ENCODE measurements at places on chromosomes 11 and 22.

GRCh38 chr22:38618682-38619081 is 37.5 kb downstream of the FAM227A start:
- no peak for DNase-seq

- no peak for DNase-seq
Observed at GRCh38 chr11:13290221-13290980, 12.8 kb downstream of the BMAL1 start.

DNA sequence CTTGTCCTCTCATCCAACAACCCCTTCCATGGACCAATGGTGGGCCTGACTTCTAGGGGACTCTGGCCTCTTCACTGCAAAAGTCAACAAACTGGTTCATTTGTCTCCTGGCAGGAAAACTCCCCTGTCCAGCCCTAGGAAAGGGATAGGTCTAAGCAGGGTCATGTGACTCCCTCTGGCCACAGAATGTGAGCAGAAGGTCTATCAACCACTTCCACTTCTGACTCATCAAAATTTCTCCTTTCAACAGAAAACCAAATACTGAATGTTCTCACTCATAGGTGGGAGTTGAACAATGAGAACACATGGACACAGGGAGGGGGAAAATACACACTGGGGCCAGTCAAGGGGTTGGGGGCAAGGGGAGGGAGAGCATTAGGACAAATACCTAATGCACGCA is 1.3 kb upstream of the ISX start:
- no peak for DNase-seq

DNA sequence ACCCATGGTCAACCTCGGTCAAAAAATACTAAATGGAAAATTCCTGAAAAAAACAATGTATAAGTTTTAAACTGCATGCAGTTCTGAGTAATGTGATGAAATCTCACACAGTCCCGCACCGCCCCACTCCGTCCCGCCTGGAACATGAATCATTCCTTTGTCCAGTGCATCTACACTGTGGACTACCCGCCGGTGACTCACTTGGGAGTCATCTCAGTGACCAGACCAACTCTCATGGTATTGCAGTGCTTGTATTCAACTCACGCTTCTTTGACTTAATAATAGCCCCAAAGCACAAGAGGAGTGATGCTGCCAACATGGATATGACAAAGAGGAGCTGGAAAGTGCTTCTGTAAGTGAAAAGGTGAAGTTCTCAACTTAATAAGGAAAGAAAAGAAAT is 48.8 kb downstream of the ARHGAP32 start:
- no peak for DNase-seq

DNA sequence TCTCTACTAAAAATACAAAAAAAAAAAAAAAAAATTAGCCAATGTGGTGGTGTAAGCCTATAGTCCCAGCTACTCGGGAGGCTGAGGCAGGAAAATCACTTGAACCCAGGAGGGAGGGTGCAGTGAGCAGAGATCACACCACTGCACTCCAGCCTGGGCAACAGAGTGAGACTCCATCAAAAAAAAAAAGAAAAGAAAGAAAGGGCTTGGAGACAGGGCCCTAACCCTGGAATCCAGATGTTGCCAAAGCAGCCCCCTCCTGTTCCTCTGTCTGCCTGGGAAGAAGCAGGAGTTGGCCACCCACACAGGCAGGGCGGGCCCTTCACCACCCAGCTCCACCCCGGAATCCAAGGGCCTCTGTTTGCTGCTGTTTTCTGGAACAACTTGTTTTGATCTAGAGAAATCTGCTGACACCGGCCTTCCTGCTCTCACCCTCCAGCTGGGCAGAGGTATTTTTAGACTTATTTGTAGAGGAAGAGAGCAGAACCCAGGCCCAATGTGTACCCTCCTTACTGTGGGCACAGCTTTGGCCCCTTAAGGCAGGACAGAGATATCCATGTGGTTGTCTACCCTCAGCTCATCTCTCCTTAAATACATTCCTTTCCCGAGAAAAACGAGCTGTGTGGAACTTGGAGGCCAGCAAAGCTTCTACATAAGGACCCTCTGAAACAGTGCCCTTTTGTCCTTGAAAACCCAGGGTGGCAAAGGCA is 2.7 kb upstream of the NEAT1 start:
- DNase-seq: no peak

- peak; percentile 58 for DNase-seq
Observed at GRCh38 chr22:44625981-44626687, 75.9 kb upstream of the PRR5 start.

GRCh38 chr11:21511835-21512440 is 680.9 kb upstream of the ANO5 start:
- no peak for DNase-seq

- no peak for DNase-seq
Observed at GRCh38 chr11:103798446-103798845, 238.0 kb upstream of the DDI1 start.

Data from stimulated activated CD8-positive, alpha-beta memory T cell treated with anti-CD3 and anti-CD28 coated beads, Interleukin-4, amount 100 ng/mL, for 1 hour (primary cell).